ENCODE measurements at places on chromosomes 7 and 10. TPM values are rescaled to one million over a fixed set of nuclear protein-coding genes. Genes with fewer than 3 reads are reported as not detected.

GRCh38 chr10:19480353-19480752 lies 335.9 kb upstream of the PLXDC2 start:
- H3K27me3 ChIP-seq, result no peaks in the 10 kb centered on the region
- DNase-seq, result no peak
- no peak overlapping the region for H3K27ac ChIP-seq
- no peaks in the 10 kb centered on the region for H3K4me1 ChIP-seq
- H3K36me3 ChIP-seq, result no peaks in the 10 kb centered on the region

DNA sequence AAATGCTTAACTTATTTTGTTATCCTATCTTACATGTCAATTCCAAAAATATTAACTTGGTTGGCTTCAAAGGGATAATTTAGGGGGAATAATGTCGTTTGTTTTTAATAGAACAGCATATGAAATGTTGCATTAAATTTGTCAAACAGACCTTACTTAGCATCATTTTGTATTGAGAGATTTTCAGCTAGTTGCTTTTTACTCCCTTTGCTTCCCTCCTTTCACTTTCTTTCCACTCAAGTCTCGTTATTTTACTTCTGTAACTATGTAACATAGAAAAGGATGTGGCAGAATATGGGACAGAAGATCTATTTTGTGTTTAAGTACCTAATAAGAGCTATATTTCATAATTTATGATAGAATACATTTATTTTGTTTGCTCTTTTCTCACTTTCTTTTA lies 2.6 kb downstream of the PHYHIPL start:
- no peak overlapping the region for H3K27ac ChIP-seq
- peaks cover 13% of the 10 kb centered on the region for H3K27me3 ChIP-seq
- no peak overlapping the region for H3K4me3 ChIP-seq
- peaks cover 5% of the 10 kb centered on the region for H3K4me1 ChIP-seq
- no peaks in the 10 kb centered on the region for H3K36me3 ChIP-seq
- DNase-seq, result no peak

GRCh38 chr7:47419471-47419870 lies 162.4 kb downstream of the TNS3 start:
- H3K4me3 ChIP-seq, result no peak overlapping the region
- DNase-seq, result no peak
- H3K4me1 ChIP-seq, result no peaks in the 10 kb centered on the region

- H3K4me3 ChIP-seq, result no peak overlapping the region
- DNase-seq, result no peak
- no peaks in the 10 kb centered on the region for H3K36me3 ChIP-seq
- peaks cover 5% of the 10 kb centered on the region for H3K4me1 ChIP-seq
- peaks cover 22% of the 10 kb centered on the region for H3K27me3 ChIP-seq
Observed at GRCh38 chr7:42224391-42225003, 12.5 kb downstream of the GLI3 start.

TAS2R41 gene
- total RNA-seq, result not detected

PRLHR gene
- not detected for total RNA-seq

SPDYE1 gene
- total RNA-seq, result not detected

SLC29A4 gene
- 0.29 TPM for total RNA-seq

All from activated T-helper 1 cell treated with anti-CD3 and anti-CD28 coated beads, Interleukin-12 subunit alpha, Interleukin-12 subunit beta, Interleukin-2, Interleukin-4 antibody, amounts not matched to agents 30 ng/mL and 10 ng/mL and 1 ng/mL, durations not matched to agents 14 hours and 24 hours and 36 hours (primary cell).